ENCODE measurements at places on chromosomes 5 and 9. TPM values are rescaled to one million over a fixed set of nuclear protein-coding genes. Genes with fewer than 3 reads are reported as not detected.
A peak's percentile ranks its signal among the peaks of the same experiment; 100 is the strongest.

- no peak for DNase-seq
Observed at GRCh38 chr5:62829604-62829986, 251.0 kb downstream of the LRRC70 start.

GRCh38 chr5:149153751-149154610 lies 12.7 kb downstream of the ABLIM3 start:
- no peak for DNase-seq

CDHR2 gene
- total RNA-seq: 0.17 TPM

DNA sequence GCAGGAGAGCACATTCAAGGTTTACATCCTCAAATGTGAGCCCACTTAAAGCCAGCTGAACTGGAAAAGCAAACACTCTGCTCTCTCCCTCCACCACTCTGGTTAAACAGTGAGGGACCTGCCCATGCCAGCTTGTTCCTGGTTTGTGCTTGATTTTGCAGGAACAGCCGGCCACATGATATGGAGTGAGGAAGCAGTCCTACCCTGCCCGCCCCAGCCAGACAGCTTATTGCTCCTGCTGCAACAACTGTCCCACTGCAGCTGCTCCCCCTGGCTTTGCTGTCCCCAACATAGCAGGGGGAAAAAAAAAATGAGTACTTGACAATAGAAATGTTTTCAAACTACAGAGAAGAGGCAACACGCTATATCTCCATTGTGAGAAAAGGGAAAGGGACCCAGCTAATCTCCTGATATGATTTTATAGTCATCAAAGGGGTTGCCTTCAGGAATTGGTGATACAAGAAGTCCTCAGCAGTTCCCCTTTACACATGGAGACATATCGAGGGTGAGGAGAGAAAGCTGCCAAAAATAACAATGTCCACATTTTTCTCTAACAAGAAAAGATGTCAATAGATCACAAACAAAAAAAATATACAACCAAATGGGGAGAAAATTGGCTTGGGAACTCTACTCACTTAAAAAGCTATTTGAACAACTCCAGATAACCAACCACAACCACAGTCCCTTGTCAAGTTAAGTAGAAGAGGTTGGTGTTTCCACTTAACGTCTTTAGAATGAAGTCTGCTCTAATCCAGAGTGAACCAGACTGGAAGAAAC lies 4.6 kb downstream of the MYO10 start:
- DNase-seq: peak; percentile 71

PDE6A gene
- total RNA-seq: not detected

GRCh38 chr5:88837817-88838216 lies 45.2 kb downstream of the MEF2C start:
- no peak for DNase-seq

CDH9 gene
- total RNA-seq: not detected

DNA sequence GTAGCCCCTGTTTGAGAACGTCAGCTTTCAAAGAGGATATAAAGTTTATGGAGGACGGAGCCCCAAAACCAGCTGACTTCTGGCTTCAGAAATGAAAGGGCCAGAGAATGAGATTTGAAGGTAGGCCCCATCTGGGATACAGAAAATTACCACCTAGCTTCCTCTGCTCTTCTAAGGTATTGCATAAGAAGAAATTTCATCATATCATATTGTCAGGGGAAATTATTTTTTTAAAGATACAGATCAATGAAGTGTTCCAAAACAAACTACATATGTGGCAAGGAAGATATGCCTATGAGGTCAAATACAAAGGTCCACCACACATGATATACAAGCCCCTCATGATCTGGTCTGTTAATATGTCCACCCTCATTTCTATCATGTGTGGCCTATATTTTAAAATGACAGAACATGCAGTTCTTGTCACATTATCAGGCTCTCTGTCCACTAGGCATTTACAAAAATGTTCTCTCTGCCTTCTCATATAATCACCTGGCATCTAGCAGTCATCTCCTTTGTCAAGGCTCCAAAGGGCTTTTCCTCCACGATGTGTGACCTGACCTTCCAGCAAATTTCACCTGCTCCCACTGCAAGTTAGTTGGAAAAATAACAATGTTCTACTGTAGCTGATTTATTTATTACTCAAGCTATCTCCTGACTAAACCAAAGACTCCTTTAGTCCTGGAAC lies 83.1 kb downstream of the DPYSL3 start:
- no peak for DNase-seq

- no peak for DNase-seq
Observed at GRCh38 chr5:179143446-179143845, 83.3 kb downstream of the ZNF354C start.

NSUN2 gene
- 56.3 TPM for total RNA-seq

DOK3 gene
- total RNA-seq: 113 TPM

IL4 gene
- total RNA-seq: not detected

DNA sequence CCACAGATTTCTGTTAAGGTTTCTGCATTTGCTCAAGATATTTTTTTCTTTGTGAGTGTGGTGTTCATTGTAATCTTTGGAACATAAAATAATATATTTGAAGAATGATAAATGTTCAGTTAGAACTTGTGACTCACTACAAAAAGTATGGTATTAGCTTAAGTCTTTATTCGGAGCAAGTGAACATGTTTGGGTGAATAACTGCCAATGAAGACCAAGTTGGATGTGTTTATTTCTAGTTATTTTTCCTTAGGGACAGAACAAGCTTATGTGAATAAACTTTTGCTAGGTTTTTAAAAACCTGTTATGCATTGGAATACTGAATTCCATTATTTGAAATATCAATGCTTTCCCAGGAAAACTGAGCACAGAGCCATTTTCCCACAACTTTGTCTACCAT lies 418.6 kb downstream of the SLCO4C1 start:
- no peak for DNase-seq

- DNase-seq: no peak
Observed at GRCh38 chr9:91583966-91584365, 160.3 kb upstream of the NFIL3 start.

SNCB gene
- not detected for total RNA-seq

DNA sequence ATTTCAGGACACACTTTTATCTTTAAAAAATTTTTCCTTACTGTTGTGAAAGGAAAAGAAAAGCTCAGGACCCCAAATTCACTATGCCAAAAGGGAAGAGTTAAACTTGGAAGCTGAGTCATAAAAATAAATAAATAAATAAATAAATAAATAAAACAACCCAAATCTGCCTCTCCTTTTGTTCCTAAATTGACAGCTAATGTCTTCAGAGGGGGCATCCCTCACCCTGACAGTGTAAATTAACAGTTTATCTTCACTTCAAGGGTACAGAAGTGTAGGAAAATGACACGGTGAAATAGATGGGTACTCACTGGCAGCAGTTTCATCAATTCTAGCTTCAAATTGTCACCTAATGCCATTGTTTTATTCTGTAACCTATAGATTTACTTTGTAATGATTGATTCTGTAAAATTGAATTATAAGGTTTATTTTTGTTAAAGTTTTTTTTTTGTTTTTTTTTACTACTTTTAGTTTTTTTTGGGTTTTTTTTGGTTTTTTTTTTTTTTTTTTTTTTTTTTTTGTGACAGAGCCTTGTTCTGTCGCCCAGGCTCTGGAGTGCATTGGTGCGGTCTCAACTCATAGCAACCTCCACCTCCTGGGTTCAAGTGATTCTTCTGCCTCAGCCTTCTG lies 18.5 kb upstream of the ANXA1 start:
- DNase-seq: no peak

DNA sequence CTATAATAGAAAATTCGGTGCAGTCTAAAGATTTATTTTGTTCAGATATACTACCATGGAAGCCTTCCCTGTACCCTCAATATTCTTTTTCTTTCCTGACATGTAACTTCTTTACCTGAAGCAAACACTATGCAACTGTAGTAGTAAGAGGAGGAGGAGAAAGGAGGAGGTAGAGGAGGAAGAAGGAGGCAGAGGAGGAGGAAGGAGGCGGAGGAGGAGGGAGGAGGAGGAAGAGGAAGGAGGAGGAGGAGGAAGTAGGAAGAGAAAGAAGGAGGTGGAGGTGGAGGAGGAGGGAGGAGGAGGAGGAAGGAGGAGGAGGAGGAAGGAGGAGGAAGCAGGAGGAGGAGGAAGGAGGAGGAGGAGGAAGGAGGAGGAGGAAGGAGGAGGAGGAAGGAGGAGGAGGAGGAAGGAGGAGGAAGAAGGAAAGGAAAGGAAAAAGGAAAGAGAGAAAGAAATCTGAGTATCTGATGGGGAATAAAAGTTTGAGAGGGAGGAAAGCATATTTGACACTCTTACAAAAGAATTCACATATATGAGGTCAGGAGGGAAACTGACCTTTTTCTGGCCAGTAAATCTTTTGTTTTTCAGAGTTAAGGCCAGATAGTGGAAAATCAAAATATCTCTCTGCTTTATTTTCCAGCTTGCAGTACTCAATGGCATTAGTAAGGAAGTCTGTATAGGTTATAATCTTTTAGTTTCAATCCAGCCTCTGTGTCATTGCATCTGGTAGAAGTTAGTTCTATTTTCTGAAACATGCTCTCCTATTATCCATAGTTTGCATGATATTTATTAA lies 114.5 kb upstream of the LPAR1 start:
- DNase-seq: no peak

DNA sequence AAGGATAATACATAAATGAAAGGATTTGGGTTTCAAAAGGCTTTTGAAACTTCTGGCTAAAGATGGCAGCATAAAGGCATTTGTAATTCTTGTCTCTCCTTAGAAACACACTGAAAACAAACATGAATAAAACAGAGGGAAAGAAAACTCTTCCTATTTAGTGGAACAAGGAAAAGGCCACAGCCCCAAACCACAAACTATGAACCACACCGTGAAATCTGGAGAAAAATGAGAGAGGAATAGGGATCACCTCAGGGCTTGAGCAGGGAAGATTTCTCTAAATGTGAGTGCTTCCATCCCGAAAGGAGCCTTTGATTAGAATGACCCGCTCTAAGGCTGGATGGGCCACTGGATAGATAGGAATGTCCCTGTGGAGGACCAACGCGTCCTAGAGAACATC lies 119.6 kb downstream of the SEC61B start:
- DNase-seq: no peak

- no peak for DNase-seq
Observed at GRCh38 chr5:30561771-30562170, 631.7 kb upstream of the CDH6 start.

ZFAND5 gene
- total RNA-seq: 153 TPM

DNA sequence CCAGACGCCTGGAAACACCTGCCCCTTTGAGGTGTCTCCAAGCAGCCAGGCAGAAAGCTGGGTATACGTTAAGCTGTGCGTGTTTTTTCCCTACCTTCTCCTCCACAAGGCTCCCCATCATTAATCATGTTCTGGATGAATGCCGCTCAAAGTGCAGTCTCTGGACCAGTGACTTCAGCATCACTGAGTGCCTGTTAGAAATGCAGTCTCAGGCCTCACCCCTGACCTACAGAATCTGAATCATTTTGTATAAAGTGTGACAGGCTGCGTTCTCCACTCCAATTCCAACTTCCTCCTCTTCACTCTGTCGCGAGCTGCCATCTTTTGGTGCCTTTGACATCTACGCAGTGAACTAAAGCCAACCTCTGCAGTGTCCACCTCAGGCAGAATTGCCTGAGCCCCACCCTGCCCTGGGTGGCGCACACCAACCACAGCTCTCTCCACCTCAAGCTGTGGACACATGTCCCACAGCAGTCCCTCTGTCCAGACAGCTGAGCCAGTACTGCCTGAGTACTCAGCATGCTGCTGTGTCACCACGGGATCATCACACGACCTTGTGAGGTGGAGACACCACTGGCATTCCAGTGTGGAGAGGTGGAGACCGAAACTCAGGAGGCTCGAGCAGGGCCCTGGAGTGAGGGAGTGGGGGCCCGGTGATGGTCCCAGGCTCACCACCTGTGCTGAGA lies 14.2 kb downstream of the PTPN3 start:
- no peak for DNase-seq

DNA sequence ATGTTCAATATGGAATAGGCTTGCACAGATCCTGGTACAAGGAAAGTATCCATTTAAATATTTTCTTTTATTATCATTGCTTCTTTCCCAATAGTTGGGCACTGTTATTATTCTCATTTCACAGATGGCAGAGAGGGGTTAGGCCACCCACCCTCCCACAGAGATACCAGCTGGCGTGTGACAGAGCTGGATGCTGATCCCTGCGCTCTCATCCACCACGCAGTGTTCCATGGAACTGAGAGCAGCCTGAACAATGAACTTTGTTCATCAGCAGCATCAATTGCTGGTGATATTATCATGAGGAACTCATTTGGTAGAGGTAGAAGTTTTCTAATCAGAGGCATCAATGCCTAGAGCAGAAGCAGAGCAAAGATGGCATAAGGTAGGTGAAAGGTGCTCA lies 227.9 kb downstream of the ESM1 start:
- no peak for DNase-seq

GRCh38 chr5:68757626-68758212 lies 336.1 kb upstream of the SLC30A5 start:
- DNase-seq: no peak

PAEP gene
- not detected for total RNA-seq

APBA1 gene
- total RNA-seq: 12.5 TPM

CD14 gene
- total RNA-seq: 147 TPM

BARX1 gene
- not detected for total RNA-seq

PRELID2 gene
- total RNA-seq: 9.0 TPM

DNA sequence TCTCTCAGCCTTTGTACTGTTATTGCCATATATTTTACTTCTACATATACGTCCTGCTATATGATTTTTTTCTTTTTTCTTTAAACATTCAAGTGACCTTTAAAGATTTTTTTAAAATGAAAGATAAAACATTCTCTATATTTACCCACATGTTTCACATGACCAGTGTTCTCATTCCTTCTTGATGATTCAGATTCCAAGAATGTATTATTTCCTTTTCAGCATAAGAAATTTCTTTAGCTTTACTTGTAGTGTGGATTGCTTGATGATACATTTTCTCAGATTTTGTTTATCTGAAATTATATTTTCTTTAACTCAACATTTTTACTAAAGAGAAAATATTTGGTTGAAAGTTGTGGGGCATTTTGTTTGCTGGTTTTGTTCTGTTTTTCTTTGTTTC lies 792.1 kb downstream of the BRINP1 start:
- DNase-seq: no peak

GRCh38 chr5:38151878-38152277 lies 106.5 kb upstream of the EGFLAM start:
- no peak for DNase-seq

Measured in spleen (tissue), 13 donors.